Activated effector memory CD4-positive, alpha-beta T cell treated with Interleukin-2 at 50 U/mL for 16 hours (primary cell): ENCODE measurements at places on chromosomes 4 and X.

GRCh38 chr4:29553846-29554245 lies 1166.3 kb upstream of the PCDH7 start:
- DNase-seq, result no peak

GRCh38 chrX:30814978-30815377 lies 74.1 kb downstream of the TAB3 start:
- DNase-seq, result no peak

DNA sequence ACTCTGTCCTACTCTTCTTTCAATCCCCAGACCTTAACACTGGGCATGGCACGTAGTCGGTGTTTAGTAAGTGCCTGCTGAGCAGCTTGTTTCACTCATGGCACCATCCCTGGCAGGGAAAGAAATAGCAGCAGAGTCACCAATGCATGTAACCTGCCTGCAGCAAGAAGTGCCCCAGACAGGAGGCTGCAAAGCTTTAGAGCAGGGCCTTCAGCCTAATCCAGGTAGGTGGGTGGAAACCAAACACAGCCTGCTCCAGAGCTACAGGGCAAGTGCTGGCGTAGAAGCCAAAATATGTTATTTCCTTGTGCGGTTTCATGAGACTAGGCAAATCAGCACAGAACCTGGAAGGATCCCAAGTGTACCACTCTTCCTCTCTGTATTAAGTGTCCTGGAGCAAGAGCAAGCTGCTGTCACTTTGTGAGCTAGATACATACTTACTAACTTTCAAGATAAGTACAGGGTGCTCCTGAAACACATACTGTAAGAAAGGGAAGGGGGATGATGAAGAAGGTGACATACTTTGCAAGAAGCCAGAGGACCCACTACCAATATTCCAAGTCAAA lies 5.5 kb downstream of the PROM1 start:
- no peak for DNase-seq

DNA sequence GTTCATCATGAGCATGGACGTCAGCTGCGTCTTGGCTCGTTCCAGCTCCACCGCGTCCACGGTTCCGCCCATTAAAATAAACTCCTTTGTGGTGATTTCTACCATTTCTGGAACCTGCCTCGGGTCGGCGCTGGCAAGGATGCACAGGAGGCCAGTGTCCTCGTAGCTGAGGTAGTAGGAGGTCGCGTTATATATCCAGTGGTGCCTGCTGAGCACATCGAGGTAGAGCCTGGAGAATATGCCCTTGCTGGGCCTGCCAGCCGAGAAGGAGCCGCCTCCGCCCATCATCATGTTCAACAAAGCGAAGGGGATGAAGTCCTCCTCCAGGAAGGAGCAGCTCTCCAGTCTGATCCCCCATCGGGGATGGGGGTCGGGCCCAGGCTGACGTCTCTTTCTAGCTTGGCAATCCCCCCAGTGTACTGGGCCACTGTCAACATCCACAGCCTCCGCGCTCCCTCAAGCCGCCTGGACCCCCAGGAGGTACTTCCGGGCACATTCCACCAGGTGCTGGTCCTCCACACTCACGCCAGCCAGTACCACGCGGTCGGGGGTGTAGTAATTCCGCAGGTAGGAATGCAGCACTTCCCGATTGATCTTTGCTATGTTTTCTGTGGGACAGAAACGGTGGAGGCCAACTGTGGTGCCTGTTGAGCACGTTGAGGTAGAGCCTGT lies 120.9 kb upstream of the GRID2 start:
- no peak for DNase-seq

- DNase-seq, result no peak
These were observed 169.8 kb upstream of the BCOR start for GRCh38 chrX:40267334-40268187.
